ENCODE measurements at places on chromosomes 13 and 19.

GRCh38 chr19:29402563-29402962, 123.2 kb upstream of the VSTM2B start:
- DNase-seq, result no peak

DNA sequence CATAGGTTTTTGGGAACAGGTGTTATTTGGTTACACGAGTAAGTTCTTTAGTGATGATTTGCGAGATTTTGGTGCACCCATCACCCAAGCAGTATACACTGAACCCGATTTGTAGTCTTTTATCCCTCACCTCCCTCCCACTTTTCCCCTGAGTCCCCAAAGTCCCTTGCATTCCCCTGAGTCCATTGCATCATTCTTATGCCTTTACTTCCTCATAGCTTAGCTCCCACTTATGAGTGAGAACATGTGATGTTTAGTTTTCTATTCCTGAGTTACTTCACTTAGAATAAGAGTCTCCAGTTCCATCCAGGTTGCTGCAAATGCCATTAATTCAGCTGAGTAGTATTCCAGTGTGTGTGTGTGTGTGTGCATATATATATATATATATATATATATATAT, 97.2 kb upstream of the EDNRB start:
- DNase-seq, result no peak

- DNase-seq, result no peak
Measured at GRCh38 chr19:34171539-34171876, 796 bp upstream of the LSM14A start.

DNA sequence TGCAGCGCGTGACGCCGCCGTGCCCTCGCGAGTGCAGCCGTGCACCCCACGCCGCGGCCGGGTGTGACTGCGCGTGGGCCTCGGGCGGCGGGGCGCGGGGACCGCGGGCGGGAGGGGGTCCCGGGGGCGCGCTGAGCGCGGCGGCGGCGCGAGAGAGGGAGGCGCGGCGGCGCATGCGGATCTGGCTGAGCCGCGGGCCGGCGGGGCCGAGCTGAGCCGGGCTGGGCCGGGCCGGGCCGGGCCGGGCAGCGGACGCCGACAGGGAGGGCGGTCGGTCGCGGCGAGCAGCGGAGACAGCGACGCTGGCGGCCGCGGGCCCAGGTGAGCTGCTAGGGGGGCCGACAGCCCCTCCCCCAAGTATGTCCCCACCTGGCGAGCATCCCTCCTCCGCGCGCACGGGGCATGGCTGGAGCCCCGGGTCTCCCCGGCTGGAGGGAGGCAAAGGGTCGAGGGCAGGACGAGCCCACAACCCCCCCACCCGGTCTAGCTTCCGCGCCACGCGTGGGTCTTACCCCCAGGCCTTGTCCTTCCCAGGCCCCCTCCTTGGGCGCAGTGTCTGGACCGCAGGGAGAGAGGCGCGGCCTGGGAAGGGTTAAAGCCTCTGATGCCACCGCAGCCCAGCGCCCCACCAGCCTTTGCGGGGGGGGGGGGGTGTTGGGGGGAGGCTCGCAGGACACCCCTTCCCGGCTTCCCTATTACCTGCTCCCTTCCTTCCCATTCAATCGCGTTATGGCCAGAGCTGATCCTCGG, at the start of gene SPTBN4:
TSS of gene SPTBN4 (plus strand) at position 17 of the 750 bp plus-strand sequence. CDS start 5,621 bp downstream, outside the sequence.
- DNase-seq, result no peak

- DNase-seq, result no peak
Measured at GRCh38 chr13:33913829-33914228, 95.9 kb downstream of the RFC3 start.

GRCh38 chr13:48264058-48264457, 31.1 kb downstream of the ITM2B start:
- DNase-seq, result no peak

DNA sequence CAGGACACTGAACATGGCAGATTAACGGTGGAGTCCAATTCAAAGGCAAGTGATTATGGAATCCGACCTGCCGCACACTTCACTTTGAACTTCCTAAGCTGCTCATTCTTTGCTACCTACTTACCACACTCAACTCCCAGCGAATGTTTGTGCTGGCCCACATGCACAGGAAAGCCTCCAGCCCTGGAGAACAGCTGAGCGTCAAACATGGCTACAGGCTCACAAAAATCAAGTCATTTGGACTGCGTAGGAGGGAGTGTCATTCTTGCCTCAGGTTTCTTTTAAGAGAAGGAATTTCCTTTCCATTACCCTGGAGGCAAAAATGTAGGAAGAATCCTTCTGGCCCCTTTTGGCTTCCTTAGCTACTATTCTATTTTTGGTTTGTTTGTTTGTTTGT, 41.3 kb upstream of the IPO5 start:
- DNase-seq, result no peak

- no peak for DNase-seq
Measured at GRCh38 chr13:77136902-77137420, 110.0 kb upstream of the FBXL3 start.

GRCh38 chr13:46642254-46642653, 89.3 kb downstream of the LRCH1 start:
- DNase-seq, result no peak

DNA sequence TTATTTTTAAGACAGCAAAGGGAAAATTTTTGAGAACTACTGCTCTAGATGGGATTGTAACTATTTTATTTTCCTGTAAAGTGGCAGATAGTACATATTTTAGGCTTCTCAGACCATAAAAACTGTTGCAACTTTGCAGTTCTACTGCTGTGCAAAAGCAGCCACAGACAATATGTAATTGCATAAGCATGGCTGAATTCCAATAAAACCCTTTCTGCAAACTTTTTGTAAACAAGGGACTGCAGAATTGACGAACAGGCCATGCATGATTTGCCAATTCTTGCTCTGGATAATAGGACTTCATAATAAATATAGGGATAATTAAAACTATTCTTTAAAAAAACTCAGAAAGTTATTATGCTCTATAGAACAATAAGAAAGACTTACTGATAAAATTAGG, 149.1 kb downstream of the SLITRK5 start:
- DNase-seq, result no peak

DNA sequence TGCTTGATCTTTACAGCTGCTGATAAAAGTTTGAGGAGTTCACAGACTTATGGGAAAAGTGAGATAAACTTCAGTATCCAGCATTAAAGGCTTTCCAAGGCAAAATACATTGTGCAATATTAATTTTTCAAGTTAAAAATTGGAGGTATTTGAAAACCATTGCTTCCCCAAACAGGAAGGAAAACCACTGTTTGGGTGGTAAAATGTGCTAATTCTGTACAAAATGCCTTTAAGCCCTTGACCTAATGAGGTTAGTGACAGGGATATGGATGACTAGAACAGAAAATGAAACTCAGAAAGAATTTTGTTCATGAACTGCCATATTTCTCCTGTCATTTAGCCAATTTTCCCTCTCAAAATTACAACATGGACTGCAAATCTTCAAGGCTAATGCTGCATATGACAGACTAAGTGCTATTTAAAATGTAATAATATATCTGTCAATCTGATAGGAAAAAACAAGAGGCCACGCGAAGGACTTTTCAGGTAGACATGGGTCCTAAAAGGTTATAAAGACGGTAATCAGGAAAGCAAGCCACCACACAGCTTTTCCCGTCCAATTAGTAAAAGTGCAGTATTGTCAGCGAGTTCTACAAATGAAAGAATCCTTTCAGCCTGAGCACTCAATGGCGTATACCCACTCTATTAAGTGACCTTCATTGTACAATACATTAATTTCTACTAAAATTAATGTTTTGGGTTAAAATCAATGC, 212.8 kb downstream of the ENOX1 start:
- no peak for DNase-seq

DNA sequence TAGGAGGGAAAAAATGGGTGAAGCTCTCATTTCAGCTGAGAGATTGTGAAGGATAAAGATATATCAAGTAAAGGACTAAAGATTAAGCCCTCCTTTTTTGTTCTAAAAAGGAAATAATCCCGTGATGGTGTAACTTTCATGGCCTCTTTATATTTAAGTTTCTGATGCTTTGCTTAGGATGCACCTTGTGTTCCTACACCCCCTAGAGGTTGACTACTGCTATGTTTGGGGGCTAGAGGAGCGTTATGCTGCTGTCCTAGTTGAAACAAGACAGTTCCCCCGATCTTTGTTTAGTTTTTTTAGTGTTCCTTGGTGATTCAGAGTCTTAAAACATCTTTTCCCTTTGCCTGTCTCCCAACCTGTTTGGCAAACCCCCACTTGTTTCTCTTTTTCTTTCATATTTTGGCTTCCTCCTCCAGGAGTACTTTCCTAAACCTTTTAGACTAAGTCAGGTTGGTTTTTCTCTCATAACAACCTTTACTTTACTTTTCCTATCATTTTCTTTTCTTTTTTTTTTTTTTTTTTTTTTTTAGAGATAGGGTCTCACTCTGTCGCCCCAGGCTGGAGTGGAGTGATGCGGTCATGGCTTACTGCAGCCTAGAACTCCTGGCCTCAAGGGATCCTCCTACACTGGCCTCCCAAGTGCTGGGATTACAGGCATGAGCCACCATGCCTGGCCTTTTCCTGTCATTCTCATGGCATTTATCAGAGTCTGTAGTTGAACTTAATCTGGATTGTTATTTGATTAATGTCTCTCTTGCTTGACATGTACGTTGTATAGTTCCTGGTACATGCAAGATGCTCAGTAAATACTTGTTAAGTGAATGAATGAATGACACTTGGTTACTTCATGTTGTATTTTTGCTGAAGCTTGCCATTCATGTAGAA, 2.8 kb downstream of the UBA2 start:
- no peak for DNase-seq

GRCh38 chr13:107866941-107867623, 348.3 kb downstream of the LIG4 start:
- DNase-seq, result no peak

DNA sequence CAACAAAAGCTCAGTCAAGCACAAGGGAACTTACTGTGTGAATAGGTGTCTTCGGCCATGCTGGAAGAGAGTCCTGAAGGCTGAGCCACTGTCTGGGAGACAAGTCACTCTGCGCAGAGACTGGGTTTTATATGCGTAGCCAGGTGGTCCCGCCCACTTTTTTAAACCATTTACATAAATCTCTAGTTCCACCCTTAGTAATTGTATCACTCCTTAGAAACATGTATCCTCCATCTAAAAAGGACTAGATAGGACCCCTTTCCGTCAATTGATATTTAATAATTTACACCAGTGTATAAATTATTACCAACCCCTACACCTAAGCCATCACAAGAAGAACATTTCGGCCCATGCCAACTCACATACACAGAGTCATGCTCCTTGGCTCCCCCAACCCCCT, at the start of gene DUXA:
TSS of gene DUXA (minus strand) at position 101 of the 400 bp plus-strand sequence. CDS start at position 59, 42 bp downstream.
- no peak for DNase-seq

DNA sequence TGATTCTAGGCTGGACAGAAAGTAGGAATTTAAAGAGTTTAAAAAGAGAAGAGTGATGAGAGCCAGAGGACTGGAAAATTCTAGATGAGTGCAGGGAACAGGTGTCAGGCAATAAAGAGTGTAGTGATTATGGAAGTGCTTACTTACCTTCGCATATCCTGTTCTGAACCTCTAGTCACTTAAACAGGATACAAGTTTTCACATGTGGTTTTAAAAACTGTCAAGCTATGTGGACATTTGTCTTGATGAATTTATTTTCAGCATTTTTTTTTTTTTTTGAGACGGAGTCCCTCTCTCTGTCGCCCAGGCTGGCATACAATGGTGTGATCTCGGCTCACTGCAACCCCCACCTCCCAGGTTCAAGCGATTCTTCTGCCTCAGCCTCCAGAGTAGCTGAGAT, 34.3 kb upstream of the IL17D start:
- no peak for DNase-seq

DNA sequence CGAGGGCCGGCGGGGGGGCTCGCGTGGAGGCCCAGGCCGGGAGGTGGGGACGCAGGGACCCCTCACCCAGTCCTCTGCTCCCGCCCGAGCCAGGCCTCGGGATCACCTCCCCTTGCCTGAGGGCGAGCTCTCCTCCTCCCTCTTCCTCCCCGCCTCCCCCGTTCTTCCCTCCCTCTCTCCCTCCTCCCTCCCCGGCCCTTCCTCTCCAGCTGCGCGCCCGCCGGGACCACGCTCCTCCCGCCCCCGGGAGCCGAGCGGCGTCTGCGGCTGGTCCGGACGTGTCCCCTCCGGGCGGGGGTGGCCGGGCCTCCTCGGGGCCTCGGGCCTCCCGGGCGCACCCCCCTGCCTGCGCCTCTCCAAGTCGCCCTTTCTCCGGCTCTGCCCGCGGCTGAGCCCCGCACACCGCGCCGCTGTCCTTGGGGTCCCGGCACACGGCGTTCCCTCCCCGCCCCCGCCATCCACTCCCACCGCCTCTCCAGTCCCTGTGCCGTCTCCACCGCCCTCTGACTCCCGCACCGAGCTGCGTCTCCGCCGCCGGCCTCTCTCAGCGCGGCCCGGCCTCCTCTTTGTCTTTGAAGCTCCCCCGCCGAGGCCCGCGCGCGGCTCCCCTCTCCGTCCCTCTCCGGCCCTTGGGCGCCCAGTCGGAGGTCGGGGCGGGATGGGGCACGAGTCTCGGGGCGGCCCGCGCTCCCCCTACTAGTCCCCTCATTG, 5.7 kb downstream of the SOX1 start:
- no peak for DNase-seq

- DNase-seq, result no peak
Measured at GRCh38 chr19:42409477-42409876, 17.7 kb downstream of the LIPE start.

DNA sequence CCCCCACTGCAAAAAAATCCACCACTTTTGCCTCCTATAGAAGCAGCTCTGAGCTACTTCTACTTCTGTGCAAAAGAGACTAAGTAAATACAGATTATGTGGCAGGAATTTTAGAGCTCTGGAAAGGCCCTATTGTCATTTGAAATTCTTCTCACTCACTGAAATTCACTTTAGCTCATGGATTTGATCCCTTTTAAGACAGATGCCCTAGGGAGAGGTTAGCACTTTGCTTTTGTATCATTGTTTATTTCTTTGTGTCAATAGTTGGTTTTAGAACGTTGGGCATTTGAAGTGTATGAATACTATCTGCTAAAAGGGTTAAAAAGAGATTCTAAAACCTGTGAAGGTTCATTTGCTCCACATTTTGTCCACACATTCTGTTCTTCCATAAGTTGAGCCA, 528.7 kb downstream of the GPC6 start:
- DNase-seq, result no peak

DNA sequence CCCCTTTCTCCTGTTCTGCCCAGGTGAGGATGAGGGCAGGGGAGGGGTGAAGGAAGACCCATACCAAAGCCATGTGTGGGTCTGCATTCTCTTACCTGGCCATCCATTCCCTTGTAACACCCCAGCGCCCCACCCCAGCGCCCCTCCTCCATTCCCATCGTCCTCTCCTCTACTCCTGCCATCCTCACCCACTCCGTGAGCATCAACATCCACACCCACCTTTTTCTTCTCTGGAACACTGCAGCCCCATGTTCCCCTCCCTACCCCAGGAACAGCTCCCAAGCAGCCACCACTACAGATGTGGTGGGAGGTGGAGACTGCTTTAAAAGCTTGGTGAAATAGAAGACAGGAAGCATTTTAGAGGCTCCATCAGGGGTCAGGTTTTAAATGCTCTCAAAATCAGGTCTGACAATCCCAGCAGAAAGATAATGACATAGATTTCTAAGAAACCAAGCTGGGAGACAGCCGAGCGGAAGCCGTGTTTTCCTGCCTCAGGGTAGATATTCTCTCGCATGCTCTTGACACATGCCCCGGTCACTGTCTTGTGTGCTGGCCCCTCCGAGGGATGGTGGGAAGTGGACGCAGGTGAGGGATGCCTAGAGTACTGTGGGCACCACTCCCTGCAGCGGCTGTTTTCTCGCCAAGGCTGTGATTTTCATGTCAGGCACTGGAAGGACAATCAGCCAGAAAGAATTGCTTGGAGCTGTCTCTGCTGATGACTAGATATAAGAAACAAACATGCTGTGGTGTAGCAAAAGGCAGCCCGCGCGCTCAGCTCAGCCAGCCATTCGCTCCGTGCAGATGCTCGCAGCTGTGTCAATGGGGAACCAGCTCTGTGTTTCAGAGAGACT, 9.8 kb downstream of the MEDAG start:
- no peak for DNase-seq
